Glomerular endothelial cell (primary cell): ENCODE measurements at places on chromosomes 12 and 14. TPM values are rescaled to one million over a fixed set of nuclear protein-coding genes. Genes with fewer than 3 reads are reported as not detected.

GRCh38 chr14:29928117-29928640 is 532 bp upstream of the PRKD1 start:
- DNase-seq: no peak

- DNase-seq: peak; percentile 61
These were observed 71.2 kb downstream of the GALNT4 start for GRCh38 chr12:89453121-89453978.

DNA sequence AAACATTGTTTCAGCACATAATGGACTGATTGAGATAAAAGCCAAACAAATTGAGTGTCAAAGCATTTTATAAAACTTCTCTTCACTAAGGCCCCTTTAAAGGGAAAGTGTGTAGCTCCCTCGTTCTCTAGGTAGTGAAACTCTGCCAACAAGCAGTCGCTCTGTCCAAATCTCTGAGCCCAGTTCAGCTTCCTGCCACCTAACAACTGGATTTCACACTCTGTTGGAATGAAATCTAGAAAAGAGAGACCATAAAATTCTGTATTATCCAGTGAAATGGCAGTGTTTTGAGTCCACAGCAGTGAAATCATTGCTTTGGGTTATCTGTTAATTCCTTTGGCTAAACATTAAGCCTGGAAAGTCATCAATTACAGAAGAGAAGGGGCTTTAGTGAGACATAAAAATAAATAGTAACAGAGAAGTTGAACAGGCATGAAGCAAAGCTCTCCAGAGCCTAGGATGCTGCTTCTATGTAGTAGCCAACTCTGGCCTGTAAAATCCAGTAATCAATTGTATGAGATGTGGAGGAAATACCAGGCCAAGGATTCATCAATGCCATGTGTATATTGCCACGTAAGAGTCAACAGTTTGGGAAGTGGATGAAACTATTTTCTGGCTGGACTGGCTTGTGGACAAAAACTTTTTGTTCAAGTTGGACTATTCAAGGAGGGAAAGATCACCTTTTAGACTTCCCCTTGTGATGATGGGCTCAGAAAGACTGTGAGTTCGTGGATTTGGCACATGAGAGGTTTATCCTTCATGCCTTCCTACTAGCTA is 122.5 kb downstream of the WIF1 start:
- DNase-seq: no peak

- DNase-seq: no peak
These were observed 24.0 kb upstream of the CKAP4 start for GRCh38 chr12:106271575-106272505.

The DBX2 gene
- not detected in 2 replicates for total RNA-seq

DNA sequence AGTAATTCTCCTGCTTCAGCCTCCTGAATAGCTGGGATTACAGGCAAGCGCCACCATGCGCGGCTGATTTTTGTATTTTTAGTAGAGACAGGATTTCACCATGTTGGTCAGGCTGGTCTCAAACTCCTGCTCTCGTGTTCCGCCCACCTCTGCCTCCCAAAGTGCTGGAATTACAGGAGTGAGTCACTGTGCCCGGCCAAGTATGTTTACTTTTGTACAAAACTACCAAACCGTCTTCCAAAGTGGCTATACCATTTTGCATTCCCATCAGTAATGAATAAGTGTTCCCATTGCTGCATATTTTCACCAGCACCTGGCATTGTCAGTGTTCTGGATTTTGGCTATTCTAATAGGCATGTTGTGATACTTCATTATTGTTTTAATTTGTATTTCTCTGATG is 8.4 kb upstream of the KRT6A start:
- DNase-seq: no peak

GRCh38 chr12:102643879-102644575 is 163.7 kb upstream of the IGF1 start:
- no peak for DNase-seq

- peak; percentile 18 for DNase-seq
These were observed 7.2 kb downstream of the DTD2 start for GRCh38 chr14:31449971-31450610.

The SERPINA4 gene
- total RNA-seq: not detected in 2 replicates

GRCh38 chr12:55771736-55772135 is 28.8 kb downstream of the GDF11 start:
- DNase-seq: no peak

DNA sequence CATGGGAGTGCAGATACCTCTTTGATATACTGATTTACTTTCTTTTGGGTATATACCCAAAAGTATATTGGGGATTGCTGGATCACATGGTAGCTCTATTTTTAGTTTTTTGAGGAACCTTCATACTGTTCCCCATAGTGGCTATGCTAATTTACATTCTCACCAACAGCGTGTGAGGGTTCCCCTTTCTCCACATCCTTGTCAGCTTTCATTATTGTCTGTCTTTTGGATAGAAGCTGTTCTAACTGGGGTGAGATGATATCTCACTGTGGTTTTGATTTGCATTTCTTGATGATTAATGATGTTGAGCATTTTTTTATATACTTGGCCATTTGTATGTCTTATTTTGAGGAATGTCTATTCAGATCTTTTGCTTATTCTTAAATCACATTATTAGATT is 44.1 kb upstream of the JDP2 start:
- DNase-seq: no peak

GRCh38 chr14:103711516-103712431 is 3.5 kb downstream of the XRCC3 start:
- no peak for DNase-seq

The IRAK3 gene
- 2.9 and 5.0 TPM in 2 replicates for total RNA-seq

The TAS2R43 gene
- 1.3 TPM in 1 of 2 replicates, not detected in the other for total RNA-seq

DNA sequence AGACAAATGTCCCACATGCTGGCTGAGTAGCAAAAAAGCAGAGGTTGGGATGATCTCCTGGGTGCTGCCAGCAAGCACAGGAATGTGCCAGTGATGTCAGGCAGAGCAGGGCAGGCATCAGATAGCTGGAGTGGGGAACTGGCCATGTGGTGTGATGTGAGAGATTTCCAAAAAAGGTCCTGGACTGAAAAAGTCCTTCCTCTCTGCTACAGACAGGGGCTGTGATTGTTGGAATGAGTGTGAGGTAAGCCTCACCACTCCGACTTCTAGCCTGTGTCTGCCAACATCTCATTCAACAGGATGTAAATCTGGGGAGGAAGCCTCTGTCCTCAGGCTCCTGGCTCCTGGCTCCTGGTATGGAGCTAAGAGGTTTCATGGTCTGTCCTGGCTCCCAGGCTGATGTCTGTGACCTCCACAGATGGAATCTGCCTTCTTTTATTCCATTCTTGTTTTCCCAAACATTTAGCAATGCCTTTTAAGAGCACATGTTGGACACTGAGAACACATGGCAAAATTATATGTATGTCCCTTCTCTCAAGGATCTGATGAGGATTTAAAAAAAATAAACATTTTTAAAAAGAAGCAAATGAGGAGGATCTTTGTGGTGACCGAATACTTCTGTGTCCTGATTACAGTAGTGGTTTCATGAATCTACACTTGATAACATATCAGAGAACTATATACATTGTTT is 50.1 kb upstream of the STK38L start:
- DNase-seq: no peak

DNA sequence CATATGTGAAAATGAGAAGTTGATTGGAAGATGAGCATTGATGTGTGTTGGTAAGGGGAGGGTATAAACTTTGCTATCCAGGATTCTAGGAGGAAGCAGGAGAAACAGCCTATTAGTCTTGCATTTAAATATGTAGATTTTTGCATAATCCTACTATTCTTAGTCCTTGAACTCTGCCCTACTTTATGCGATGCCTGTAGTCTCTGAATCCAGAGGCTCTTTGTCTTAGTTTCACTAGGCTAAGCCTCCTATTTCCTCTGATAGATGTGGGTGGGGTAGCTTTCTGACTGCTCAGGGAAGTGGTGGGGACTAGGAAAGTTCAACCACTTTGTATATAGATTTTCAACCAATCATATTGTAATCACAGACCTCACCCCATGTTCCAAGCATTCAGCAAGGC is 49.5 kb upstream of the KCNC2 start:
- DNase-seq: no peak

DNA sequence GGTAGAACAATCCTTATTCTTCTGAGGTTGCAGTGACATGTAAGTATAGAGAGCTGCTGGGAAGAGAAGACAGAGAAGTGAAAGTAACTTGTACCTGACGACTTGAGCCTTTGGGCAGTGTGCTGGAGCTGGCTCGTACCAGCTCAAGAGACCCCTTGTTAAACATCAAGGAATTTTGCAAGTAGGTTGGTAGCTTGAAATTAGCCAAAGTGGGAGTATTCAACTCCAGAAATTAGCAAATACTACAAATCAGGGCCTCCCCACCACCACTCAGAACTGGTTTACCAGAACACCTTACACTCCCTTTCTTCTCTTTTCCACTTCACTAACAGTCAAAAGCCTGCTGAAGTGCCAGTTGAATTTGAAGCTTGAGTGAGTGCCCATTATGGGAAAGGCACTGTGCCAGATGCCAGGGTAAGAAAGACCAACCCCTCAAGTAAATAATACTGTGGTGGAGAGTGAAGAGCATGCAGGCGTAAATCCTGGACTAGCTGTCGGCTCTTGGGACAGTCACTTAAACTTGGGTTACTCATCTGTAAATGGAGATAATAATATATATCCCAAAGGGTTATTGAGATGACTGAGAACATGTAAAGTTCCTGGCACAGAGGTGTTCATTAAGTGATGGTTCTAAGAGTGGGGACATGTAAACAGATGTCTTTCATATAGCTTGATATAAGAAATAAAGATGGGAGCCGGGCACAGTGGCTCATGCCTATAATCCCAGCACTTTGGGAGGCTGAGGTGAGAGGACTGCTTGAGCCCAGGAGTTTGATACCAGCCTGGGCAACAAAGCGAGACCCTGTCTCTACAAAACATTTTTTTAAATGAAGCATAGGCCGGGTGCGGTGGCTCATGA is 27.0 kb upstream of the EID3 start:
- DNase-seq: no peak

- no peak for DNase-seq
These were observed 58.1 kb downstream of the DAAM1 start for GRCh38 chr14:59246566-59246965.

DNA sequence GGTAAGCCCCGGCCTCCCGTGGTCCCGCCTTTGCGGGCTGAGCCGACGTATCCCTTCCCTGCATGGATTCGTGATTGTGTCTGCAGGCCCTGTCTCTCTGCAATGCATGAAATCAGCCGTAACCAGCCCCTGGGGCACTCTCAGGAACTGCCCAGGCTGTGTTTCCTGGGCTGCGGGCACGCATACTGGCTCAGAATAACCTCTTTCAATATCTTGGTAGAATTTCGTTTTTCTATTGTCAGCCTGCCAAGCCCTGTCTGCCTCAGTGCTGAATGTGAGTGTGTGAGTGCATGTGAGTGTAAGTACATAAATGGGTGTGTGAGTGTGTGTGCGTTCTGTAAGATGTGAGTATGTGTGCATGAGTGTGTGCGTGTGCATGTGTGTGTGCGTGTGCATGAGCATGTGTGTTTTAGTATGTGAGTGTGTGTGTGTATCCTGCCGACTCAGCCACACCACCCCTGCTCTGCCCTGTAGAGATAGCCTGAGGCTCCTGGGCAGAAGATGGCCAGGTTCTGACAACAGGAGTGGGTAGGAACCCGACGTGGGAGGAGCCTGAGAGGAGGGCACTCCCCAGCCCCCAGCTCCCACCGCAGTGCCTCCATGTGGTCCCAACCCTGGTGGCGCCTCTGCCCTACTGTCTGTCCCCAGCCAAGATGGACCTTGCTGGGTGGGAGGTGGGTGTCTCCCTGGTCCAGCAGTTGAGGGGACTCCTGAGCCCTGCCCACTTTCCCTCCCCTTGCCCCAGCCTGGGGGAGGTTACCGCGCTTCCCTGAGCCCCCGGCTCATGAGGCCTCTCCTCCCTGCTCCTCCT is 268.8 kb downstream of the ADGRD1 start:
- DNase-seq: no peak

DNA sequence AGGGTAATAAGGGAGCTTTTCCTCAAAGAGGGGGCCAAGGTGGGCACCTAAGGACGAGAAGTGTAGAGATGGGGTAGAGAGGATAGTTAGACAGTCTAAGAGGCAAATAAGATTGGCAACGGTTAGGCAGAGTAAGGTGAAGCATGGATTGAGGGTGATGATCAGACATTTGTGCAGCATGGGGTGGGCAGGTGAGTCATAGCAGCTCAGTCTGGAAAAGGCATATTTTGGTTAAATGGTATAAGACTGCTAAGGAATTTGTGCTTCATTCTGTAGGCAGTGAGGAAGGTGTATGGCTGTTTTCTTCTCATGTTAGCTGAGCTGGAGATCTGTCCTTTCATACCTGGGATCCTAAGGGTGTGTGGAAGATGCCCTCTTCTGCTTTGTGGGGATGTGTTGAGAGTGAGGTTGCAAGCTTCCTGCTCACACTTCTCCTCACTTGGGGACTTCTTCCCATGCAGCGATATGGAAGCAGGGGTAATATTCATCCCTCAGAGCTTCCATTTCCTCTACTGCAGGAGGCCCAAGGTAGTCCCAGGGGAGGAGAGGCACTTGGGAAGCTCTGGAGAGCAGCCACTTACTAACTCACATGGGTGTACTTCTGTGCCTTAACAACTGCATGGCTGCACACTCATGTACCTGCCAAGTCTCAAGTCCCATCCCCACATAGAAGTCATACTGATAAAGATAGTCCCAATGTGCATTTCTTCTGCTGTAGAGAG is 28.9 kb downstream of the GSG1 start:
- no peak for DNase-seq

The KRT82 gene
- not detected in 2 replicates for total RNA-seq

The MLEC gene
- total RNA-seq: 73.3 and 78.3 TPM in 2 replicates

- DNase-seq: no peak
These were observed 21.9 kb downstream of the OS9 start for GRCh38 chr12:57715786-57716185.

GRCh38 chr12:101722392-101722791 is 16.9 kb downstream of the SYCP3 start:
- DNase-seq: no peak

The CCDC38 gene
- 0.24 TPM in 1 of 2 replicates, not detected in the other for total RNA-seq

The FAM181A gene
- not detected in 2 replicates for total RNA-seq

DNA sequence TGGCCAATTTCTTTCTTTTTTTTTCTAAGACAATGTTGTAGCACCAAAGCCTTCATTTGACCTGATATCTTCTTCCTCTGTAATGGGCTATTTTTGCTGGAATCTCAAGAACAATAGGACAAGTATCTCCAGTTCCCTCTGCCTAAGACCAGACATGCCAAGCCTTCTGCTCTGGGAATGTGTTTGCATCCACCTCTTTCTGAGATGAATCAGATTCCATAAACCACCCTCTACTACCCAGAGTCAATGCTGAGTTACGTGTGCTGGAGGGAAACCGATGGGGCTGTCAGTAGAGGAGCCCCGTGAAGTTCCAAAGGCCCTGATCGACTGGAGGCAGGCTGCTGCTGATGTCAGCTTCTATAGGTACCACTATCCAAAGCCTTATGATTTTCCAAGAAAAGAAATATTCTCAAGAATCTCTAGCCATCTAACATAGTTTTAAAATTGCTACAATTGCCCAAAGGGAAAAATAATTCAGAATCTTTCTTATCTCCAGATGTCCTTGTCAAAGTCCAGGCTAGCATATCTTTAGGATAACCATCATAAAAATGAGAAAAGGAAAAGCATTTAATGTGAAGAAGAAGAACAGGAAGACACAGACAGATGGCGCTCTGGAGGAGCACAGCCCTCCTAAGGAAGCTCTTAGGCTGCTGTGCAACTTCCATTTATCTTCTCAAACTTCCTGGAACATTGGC is 101.9 kb downstream of the SLC8A3 start:
- peak; percentile 4 for DNase-seq

GRCh38 chr14:92922883-92923743 is at the start of gene CHGA:
Gene CHGA, plus strand, starts transcription at chr14:92923150. Its CDS starts 210 bp downstream, at chr14:92923360.
- DNase-seq: no peak
